Activated CD4-positive, alpha-beta memory T cell treated with anti-CD3 and anti-CD28 coated beads, Interleukin-2, amount 10 ng/mL, durations not matched to agents 7 days and 5 days (primary cell): ENCODE measurements at places on chromosomes 1 and 21. TPM values are rescaled to one million over a fixed set of nuclear protein-coding genes. Genes with fewer than 3 reads are reported as not detected.

GRCh38 chr21:21668198-21668597 lies 670.0 kb downstream of the NCAM2 start:
- no peak for DNase-seq
- no peak overlapping the region for H3K4me3 ChIP-seq
- no peak overlapping the region for H3K27ac ChIP-seq
- H3K4me1 ChIP-seq = no peaks in the 10 kb centered on the region

Gene TCHH
- total RNA-seq = 0.05 TPM

Gene RHD
- not detected for total RNA-seq

Gene NFIA
- 2.4 TPM for total RNA-seq

- H3K27ac ChIP-seq = no peak overlapping the region
- no peaks in the 10 kb centered on the region for H3K36me3 ChIP-seq
- no peak for DNase-seq
- no peaks in the 10 kb centered on the region for H3K4me1 ChIP-seq
Observed at GRCh38 chr1:209580577-209580976, 2.9 kb upstream of the CAMK1G start.

Gene USH2A
- total RNA-seq = not detected

DNA sequence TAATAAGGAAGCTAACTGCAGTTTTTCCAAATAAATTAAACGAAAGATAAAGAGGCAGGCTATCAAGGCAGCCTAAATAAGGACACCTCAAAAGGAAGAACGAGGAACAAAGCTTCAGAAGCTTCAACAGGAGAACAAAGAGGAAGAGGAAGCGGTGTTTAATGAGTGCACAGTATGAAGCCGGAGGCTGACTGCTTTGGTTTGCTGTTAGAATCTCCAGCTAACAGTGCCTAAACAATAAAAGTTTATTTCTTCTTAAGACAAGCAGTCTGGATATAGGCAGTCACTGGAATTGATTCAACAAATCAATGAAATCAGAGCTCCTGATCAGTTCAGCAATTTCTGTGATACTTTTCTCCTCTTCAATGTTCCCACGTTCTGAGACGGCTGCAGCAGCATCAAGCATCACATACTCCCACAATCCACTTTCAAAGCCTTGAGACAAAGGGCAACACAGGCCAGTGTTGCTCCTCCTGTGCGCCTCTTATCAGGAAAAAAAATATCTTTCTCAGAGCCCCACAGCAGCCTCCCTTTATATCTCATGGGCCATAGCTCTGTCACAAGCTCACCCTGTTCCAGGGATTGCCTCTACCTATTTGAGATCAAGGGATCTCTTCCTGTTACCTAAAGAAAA lies 365.6 kb upstream of the ST6GALNAC5 start:
- H3K4me3 ChIP-seq = no peak overlapping the region
- H3K27ac ChIP-seq = no peak overlapping the region
- H3K27me3 ChIP-seq = no peaks in the 10 kb centered on the region
- no peaks in the 10 kb centered on the region for H3K4me1 ChIP-seq
- DNase-seq = no peak

DNA sequence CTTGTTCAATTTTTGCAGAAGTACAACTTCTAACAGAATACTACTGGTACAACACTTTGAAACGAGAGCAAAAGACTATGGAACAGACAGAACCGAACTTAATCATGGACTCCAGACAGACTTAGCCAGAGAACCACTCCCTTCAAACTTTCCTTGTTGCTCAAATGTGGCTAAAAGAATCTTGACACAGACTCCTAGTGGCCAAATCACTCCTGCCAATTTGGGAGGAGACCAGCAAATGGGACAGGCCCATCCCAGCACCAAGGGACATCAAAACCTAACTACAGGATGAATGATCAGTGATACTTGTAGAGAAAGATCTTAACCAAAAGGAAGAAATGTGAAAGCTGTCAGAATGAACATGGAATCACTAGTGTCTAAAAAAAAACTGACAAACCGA lies 154.0 kb downstream of the MATN1 start:
- DNase-seq = no peak
- H3K27ac ChIP-seq = no peak overlapping the region
- no peak overlapping the region for H3K4me3 ChIP-seq

DNA sequence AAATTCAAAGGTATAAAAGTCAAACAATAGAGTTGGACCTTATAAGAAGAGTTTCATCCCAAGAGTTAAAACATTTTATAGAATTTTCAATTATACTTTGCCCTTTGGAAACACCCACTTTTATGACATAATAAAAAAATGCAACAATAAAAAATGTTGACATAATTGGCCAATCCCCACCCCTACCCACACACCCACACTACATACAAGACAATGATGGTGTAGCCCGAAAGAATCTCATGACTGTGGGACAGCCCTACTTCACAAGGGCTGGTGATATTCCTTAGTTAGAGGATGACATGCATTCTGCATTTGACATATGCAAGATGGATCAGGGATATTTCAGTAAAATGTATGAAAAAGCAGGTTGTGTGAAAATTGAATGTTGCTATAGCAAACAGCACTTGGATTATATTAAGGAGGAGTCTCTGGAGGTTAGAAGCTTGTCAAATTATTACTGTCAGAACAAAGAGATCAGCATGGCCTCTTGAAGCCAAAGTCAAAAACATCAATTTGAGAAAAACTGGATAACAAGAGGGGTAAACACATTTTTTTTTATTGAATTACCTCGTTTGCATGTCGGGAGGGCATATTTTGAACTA lies 133.0 kb upstream of the SAMSN1 start:
- H3K36me3 ChIP-seq = peaks cover 28% of the 10 kb centered on the region
- no peak overlapping the region for H3K4me3 ChIP-seq
- no peak overlapping the region for H3K27ac ChIP-seq

- peak overlapping the region; percentile 92 for H3K27ac ChIP-seq
- H3K36me3 ChIP-seq = peaks cover 44% of the 10 kb centered on the region
- DNase-seq = no peak
- H3K27me3 ChIP-seq = no peaks in the 10 kb centered on the region
- H3K4me1 ChIP-seq = peaks cover 74% of the 10 kb centered on the region
Observed at GRCh38 chr1:211329764-211330201, 3.1 kb downstream of the TRAF5 start.

Gene GPR37L1
- total RNA-seq = not detected

- H3K27ac ChIP-seq = no peak overlapping the region
- DNase-seq = no peak
- H3K36me3 ChIP-seq = no peaks in the 10 kb centered on the region
- H3K27me3 ChIP-seq = peaks cover 32% of the 10 kb centered on the region
- peaks cover 2% of the 10 kb centered on the region for H3K4me1 ChIP-seq
- no peak overlapping the region for H3K4me3 ChIP-seq
Observed at GRCh38 chr1:114270282-114270681, 116.6 kb upstream of the SYT6 start.

Gene RNU1-2
- 1,570 TPM for total RNA-seq
